ENCODE measurements at places on chromosomes 2 and 18.

DNA sequence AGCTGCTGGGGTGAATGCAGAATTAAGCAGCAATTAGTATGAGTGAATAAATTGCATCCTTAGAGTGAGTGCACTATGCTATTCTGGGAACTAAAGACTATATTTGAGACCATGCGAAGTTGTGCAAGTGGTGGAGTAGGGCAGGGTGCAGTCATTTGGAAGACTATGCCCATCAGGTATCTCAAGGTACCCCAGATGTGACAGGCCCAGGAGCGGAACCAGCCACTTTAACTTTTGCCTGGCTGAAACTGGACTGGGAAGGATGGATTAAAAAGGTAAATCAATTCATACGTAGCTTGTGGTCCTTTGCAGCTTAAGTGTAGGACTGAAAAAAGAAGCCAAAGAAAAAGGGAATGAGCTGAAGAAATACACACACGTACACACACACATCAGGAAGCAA lies 1.7 kb downstream of the KYNU start:
- no peak for DNase-seq

GRCh38 chr2:43068041-43068533 lies 158.3 kb downstream of the ZFP36L2 start:
- DNase-seq: no peak

GRCh38 chr2:79981316-79981715 lies 323.2 kb downstream of the LRRTM1 start:
- DNase-seq: no peak

DNA sequence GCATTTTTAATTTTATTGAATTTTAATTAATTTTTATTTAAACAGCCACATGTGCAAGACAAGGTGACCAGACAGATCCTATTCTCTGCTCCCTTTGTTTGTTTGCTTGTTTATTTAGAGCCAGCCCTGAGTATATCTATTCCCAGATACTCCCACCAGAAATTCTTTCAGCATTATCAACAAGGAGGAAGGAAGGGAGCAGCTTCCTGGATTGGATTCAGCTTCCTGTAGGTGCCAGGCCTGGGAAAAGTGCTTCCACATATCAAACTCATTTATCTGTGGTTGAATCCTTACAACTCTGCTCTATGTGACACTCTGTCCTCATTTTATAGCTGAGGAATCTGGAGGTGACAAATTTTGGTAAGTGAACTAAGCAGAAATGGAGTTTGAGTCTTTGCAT lies 60.5 kb upstream of the KLF7 start:
- DNase-seq: no peak

DNA sequence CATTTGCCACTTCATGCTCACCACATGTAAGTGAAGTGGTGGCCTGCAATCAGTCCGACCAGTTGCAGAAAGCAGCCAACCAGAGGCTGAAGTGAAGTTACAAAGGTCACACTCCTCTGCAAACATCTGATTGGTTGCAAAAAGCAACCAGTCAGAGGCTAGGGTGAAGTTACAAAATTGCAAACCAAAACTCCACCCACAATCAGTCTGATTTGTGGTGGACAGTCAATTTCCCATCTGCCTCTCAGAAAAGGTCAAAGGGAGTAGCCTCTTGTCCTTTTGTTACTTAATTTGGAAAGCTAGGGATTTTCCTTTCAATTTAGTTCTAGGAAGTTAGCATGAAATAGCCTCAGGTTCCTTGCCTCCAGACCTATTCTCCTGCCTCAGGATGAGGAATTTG lies 185.0 kb downstream of the UXS1 start:
- no peak for DNase-seq

- no peak for DNase-seq
These were observed 151.3 kb downstream of the ZNF236 start for GRCh38 chr18:76973520-76974266.
